Tongue (tissue), 3 donors: ENCODE measurements at places on chromosomes 3 and 15.

GRCh38 chr15:74428442-74428787, 5.3 kb downstream of the SEMA7A start:
- no peak for DNase-seq

DNA sequence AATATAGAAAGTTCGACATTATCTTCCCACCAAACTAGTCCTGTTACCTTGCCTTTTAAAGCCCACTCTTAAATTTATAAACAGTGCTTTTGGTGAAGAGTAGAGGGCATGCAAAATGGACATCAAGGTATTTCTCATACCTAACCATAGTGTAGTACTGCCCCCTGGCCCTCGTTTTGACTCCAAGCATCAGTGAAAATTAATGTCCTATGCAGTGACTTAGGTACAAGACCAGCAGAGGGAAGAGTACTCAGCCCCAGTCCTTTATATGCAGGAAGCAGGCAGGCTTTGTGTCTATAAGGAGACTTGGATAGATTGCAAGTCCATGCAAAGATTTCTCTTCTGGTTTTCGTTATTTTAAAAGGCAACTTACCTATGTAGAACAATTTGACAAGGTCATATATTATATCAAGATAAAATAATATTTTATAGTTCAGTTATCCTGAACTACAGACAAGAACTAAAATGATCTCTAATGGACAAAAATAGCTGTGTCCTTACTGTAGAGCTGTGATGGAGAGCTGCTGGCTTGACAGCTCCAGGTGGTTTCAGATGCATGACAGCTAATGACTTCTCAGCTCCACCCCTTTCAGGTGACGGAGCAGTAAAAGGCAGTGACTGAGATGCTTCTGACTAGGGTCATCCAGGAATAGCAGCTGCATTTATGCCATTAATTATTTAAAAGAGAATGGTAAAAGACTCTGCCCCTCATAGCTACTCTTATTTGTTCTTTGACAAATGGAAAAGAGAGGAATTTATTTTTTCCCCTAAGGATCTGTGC, 646.1 kb downstream of the SQOR start:
- peak; percentile 20 for DNase-seq

DNA sequence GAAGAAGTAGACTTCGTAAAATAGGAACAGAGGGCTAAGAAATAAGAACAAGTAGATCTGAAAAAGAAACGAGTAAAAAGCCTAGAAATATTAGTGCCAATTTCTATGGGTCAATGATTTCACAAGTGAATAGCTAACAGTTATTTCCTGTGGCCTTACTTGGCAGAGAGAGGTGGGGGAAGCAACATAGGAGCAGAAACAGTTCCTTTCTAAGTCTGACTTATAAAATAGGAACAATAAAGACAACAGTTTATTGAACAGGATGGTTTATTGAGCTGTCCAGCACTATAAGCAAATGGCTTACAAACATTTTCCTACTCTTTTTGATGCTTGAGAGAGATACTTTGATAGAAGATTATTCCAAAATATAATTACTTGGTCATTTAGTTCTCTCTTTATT, 37.9 kb downstream of the AGTR1 start:
- no peak for DNase-seq

DNA sequence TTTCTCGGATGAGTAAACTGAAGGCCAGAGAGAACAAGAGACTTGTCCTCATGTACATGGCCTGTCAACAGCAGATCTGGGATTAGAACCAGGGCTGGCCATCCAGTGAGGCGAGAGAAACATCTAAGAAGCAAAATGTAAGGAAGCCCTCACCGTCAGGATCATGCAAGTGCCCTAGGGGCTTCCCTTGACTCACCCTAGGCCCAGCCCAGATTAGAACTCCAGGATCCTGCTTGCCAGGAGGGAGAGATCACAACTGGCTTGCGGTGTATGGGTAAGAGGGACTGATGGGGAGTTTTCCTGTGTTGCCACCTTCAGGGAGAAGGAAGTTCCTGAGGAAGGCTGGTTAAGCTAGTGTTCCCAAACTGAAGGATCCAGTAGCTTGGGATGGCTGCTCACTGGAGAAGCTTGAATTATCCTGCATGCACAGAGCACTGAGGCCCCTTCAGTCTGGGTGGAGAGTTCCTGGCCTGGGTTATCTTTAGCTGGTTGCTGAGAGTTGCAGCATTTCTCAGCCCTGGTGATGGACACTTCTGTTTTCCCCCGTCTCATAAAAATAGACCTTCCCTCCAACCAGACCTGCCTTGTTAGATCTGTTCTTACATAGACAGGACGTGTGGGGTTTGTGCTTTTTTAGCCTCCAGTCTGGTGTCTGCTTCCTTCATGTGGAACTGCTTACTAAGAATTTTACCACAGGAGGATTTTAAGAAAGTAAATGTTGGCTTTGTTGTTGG, 28.2 kb upstream of the XIRP1 start:
- DNase-seq, result peak; percentile 35

DNA sequence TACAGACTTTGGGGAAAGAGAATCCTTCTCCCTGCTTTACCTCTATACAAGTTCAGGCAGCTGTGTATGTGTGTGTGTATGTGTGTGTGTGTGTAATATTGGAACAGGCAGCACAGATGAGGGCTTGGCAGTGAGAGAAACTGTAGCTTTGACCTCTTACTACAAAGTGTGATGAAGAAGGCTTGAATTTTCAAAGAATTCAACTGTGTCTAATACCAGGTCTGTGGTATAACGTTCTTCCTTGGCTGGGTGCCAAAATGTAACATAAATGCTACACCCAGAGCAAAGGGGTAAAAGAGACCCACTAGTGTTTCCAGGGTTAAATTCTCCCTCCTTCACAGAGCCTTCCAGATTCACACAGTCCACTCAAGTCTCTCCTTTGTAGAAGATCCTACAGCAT, 51.1 kb downstream of the CHST2 start:
- peak; percentile 56 for DNase-seq

GRCh38 chr15:52136442-52136980, 23.9 kb upstream of the BCL2L10 start:
- peak; percentile 65 for DNase-seq

GRCh38 chr15:61983081-61983480, 77.2 kb downstream of the VPS13C start:
- no peak for DNase-seq

DNA sequence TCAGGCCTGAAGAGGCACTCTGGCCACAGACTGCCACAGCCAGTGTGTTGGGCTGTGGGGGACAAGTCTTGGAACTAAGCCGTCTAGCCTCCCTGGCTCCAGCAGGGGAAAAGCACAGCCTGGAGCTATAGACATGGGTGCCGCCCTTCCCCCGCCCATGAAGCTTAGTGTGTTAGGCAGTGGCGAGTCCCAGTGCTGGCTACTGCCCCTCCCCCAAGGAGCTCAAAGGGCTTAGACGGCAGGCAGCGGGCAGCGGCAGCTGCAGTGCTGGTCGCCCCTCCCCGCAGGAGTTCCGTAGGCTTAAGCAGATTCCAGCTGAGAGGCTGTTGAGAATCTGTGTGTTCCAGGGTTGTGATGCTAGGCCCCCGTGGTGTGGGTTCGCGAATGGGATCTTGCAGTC, 135.8 kb upstream of the RORA start:
- peak; percentile 81 for DNase-seq

- DNase-seq, result no peak
These were observed 67.4 kb upstream of the TLE3 start for GRCh38 chr15:70164910-70165715.

- DNase-seq, result no peak
These were observed 271.1 kb upstream of the C2CD4B start for GRCh38 chr15:62436235-62436634.

DNA sequence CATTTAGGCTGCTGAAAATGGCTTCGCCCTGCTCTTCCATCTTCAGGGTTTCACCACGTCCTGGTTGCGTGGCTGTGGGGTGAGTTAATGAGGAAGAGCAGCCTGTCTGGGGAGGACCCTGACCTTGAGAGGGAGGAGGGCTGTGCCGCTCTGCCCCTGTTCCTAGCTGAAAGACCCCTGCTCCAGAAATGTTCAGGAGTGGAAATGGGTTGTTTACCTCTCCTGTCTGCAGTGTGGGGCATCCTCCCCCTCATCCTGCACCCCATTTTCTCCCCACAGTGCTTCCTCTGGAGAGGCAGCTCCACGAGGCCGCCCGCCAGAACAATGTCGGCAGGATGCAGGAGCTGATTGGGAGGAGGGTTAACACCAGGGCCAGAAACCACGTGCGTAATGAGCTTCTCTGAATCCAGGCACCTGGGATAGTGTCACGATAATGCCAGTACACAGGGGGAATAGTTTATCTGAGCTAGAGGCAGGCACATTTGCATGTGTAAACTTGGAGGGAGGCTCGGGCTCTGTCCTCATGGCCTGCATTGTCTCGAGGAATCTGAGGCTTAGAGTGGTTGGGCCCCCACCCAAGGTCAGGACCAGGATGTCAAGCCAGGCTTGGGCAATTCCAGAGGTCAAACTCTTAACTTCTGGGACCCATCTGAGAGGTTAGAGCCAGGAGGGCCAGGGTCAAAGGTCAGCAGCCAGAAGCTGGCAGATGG, 4.0 kb downstream of the ANKDD1A start:
- DNase-seq, result no peak

DNA sequence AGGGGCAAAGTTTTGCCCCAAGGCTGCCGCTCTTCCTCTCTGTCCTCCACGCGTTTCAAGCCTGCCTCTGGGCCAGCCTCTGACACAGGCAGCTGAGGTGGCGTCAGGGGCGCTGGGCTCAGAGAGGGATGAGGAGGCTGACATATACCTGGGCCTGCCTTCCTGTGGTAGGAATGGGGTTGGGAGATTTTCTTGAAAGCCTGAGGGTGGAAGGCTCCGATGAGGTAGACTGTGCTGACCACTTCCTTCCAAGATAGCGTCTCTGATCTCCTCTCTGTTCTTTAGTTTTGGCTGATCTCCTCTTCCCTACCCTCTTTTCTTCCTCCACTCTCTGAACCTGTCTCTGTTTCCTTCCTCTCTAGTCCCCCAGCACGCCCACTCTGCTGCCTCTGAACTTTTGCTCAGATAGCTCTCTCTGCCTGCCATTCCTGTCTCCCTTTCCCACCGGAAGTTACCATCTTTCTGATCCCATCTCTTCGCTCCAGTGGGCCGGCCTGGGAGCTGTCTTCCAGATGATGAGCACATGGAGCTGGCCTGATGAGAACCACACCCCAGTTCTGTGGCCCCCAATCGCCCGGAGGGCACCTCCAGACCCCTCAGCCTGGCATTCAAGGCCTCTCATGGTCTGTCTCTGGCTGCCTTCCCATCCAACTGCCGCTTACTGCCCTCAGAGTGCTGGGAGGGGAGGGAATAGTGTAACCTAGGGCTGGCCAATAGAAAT, 32.5 kb upstream of the LCTL start:
- no peak for DNase-seq

DNA sequence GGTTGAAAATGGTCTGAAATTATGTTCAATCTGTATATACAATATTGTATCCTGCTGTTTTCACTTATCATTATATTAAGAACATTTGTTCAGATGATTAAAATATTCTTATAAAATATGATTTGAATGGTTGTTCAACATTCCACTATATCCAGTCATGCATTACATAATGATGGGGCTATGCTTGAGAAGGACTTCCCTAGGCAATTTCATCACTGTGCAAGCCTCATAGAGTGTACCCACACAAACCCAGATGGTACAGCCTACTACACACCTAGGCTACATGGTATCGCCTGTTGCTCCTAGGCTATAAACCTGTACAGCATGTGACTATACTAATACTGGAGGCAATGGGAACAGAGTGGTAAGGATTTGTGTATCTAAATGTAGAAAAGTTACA, 30.5 kb downstream of the SLC7A14 start:
- no peak for DNase-seq

- DNase-seq, result peak; percentile 47
These were observed 8.1 kb upstream of the GATM start for GRCh38 chr15:45386420-45386819.

DNA sequence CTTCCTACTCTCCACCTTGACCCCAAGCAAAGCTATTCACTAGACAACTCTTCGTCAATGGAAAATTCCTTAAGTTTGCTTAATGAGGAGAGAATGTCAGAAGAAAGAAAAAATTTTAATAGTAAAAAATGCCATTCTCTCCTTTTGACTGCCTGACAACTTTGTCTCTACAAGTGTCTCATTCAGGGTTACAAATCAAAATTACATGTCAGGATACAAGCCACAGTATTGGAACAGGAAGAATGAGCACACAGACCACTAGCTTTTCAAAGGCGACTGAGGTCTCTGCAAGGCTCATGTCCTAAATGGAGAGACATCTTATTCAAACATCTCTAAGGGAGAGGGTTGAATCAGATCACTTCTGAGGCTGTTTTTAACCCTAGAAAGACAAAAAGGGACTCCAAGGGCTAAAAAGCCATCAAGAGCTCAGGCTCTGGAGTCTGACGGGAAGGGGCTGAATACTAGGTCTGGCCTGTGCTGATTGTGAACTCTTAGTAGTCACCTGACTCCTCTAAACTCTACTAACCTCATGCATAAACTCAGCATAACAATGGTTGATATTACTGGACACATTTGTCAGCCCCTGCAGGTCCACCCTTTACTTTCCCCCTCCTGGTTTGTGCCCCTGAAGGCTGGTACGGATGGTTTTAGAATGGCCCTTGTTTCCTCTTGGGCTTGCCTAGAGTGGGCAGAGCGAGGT, 12.8 kb upstream of the MEIS2 start:
- DNase-seq, result no peak

GRCh38 chr3:8239718-8240695, 261.6 kb upstream of the LMCD1 start:
- DNase-seq, result peak; percentile 64

GRCh38 chr3:159775372-159775961, 213.2 kb upstream of the IL12A start:
- DNase-seq, result peak; percentile 73

GRCh38 chr15:38588672-38589071, 24.1 kb upstream of the RASGRP1 start:
- peak; percentile 32 for DNase-seq

GRCh38 chr15:96593735-96594134, 263.2 kb downstream of the NR2F2 start:
- no peak for DNase-seq

- DNase-seq, result no peak
These were observed 36.0 kb downstream of the CCDC54 start for GRCh38 chr3:107413264-107413663.

GRCh38 chr3:183317886-183318865, 65.1 kb downstream of the B3GNT5 start:
- DNase-seq, result no peak

- DNase-seq, result no peak
These were observed 97.8 kb upstream of the IGSF10 start for GRCh38 chr3:151558661-151559060.

GRCh38 chr3:127102587-127102986, 90.3 kb upstream of the PRR23E start:
- DNase-seq, result no peak

GRCh38 chr3:80734920-80735319, 967.1 kb upstream of the ROBO1 start:
- DNase-seq, result no peak

- no peak for DNase-seq
These were observed 556.6 kb downstream of the GABRG3 start for GRCh38 chr15:27527490-27528067.

DNA sequence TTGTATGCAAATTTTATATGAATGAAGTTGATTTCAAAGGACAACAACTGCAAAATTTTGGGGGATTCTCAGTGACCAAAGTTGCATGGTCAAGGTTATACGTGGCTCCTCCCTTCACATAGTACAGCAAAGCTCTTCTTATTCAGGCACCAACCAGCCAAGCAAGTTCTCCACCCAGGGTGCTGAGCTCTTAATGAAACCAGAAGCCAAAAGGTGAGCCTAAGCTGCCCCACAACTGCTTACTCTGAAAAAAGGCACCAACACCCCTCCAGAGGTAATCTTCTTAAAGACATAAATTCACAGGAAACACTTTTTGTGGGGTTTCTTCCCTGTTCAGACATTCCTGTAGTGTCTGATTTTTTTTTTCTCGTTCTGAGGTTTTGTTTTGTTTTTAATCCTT, 106.1 kb upstream of the GMNC start:
- DNase-seq, result no peak

- peak; percentile 42 for DNase-seq
These were observed 375.9 kb downstream of the MCTP2 start for GRCh38 chr15:94607176-94607654.
